Epithelial cell of prostate (primary cell): ENCODE measurements at places on chromosomes 5 and 9.

GRCh38 chr5:6373081-6373846 is 5.1 kb downstream of the MED10 start:
- DNase-seq: no peak

DNA sequence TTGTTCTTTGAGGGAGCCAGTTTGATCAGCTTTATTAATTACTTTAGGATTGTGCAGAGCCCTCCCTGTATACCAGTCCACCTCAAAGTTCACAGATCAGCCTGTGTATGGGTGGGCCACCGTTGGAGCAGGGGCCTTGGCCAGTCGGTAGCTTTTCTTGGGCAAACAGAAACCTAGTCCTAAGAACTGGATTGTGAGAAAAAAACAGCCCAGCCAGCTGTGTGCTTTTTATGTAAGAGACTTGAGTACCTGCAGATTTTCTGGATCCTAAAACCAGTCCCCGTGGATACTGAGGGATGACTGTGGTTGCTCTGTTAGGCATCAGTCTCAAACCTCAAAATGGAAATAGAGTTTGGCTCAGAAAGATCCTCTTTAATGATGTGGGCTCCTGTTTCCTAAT is 24.8 kb upstream of the ROPN1L start:
- DNase-seq: no peak

- no peak for DNase-seq
These were observed 301.8 kb upstream of the TRPC7 start for GRCh38 chr5:136666970-136667620.

GRCh38 chr5:92979716-92980115 is 601.3 kb downstream of the NR2F1-AS1 start:
- no peak for DNase-seq

GRCh38 chr5:1827886-1828397 is 26.7 kb downstream of the NDUFS6 start:
- DNase-seq: no peak

- DNase-seq: no peak
These were observed 15.2 kb downstream of the TMEM171 start for GRCh38 chr5:73135429-73136054.

DNA sequence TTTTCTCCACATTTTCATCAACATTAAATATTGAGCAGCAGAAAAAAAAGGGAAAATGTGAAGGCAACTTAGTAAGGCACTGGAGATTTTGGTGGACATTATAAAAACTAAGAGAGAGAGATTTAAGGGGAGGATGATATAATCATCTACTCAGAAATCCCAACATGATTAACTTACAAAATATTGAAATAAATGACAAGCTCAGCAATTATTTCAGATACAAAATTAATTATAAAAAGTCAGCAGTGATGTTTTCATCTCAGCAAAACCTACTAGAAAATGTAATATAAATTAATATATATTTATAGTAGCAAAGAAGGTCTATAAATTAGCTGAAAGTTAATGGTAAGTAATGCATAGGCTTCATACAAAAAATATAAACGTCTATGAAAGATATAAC is 30.8 kb upstream of the PRDM9 start:
- no peak for DNase-seq

GRCh38 chr9:69945671-69946141 is 97.9 kb upstream of the MAMDC2 start:
- no peak for DNase-seq

GRCh38 chr5:66333192-66333591 is 189.1 kb downstream of the SREK1 start:
- DNase-seq: no peak

DNA sequence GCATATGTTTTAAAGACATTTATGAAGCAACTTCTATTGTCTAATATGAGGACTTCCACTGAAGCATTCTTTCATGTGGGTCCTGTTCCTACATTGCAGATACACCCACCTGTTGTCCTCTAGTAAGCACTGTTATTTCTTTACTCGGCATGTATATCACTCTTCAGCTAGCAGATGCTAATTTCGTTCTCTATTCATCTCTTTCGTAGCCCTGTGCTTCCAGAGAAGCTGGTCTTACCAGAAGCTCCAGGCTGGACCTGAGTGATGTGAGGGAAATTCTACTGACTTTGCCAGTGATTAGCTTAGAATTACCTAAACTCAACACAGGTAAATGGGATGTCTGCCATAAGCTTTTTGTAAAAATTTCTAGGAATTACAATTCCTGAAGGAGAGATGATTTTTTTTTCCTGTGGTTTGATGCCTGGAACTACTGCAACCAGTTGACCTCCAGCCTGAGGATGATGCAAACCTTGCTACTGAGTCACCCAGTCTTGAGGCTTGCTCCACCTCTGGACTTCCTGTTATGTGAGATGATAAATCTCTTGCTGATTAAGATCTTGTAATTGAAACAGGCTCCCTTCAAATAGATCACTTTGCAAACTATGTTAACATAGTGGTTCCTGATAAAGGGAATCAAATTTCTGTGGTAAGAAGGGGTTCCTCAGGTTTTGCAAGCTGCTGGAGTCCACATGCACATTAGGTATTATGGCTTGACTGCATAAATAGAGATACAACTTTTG is 52.2 kb upstream of the SPINK5 start:
- peak; percentile 89 for DNase-seq

DNA sequence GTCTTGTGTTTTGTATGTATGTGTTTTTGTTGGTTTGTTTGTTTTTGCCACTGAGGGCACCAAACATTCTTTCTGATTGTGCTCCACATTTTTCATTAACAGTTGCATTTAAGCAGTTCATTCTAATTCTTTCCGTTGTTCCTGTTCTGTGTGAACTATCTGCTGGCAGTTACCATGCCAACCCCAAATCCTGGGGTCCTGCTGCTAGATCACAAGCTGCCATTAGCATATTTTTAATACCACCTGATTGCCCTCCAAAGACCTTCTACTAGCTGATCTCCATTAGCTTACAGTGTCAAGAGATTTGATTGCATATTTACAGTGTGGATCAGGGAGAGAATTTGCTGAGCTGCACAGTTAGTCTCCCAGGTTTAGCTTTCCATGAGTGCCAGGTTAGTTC is 40.6 kb upstream of the STARD4 start:
- no peak for DNase-seq

- no peak for DNase-seq
These were observed 12.2 kb upstream of the CLPTM1L start for GRCh38 chr5:1356873-1357787.

DNA sequence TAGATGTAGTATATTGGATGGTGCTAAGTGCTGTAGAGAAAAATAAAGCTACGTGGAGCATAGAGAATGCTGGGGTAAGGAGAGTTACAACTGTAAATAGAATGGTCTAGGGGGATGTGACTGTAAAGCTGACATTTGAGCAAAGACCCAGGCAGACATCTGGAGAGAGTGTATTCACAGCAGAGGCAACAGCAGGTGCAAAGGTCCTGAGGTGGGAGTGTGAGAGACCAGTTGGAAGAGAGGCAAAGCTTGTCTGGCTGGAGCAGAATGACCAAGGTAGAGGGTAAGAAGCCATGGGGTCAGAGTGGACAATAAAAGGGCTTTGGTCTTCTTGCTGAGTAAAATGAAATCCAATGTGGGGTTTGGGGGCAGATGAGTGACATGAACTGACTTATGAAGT is 92.9 kb upstream of the IQGAP2 start:
- DNase-seq: no peak

DNA sequence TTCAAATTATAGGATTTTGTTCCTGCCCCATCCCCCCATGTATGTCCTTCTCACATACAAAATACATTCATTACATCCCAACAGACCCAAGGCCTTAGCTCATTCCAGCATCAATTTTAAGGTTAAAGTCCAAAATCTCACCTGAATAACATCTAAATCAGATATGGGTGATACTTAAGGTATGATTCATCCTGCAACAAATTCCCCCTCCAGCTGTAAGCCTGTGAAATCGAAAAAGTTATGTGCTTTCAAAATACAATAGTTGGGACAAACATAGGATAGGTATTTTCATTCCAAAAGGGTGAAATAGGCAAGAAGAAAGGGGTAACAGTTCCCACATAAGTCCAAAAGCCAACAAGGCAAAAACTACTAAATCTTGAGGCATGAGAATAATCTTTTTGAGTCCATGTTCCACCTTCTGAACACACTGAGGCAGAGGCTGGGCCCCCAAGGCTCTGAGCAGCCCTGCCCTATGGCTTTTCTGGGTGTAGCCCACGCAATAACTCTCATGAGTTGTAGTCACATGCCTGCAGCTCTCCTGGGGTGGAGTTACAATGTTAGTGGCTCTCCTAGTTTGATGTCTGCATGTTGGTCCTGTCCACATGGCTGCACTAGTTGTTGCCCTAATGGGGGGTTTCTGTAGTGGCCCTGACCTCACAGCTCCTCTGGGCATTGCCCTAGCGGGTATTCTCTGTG is 243.9 kb upstream of the SMARCA2 start:
- DNase-seq: no peak

- DNase-seq: no peak
These were observed 184.3 kb upstream of the IRX1 start for GRCh38 chr5:3411363-3411762.

- DNase-seq: no peak
These were observed 20.3 kb upstream of the RIC1 start for GRCh38 chr9:5608298-5609225.

GRCh38 chr9:137349471-137350033 is 47.5 kb upstream of the NRARP start:
- DNase-seq: no peak

GRCh38 chr5:150270541-150271295 is 18.9 kb downstream of the CAMK2A start:
- no peak for DNase-seq

DNA sequence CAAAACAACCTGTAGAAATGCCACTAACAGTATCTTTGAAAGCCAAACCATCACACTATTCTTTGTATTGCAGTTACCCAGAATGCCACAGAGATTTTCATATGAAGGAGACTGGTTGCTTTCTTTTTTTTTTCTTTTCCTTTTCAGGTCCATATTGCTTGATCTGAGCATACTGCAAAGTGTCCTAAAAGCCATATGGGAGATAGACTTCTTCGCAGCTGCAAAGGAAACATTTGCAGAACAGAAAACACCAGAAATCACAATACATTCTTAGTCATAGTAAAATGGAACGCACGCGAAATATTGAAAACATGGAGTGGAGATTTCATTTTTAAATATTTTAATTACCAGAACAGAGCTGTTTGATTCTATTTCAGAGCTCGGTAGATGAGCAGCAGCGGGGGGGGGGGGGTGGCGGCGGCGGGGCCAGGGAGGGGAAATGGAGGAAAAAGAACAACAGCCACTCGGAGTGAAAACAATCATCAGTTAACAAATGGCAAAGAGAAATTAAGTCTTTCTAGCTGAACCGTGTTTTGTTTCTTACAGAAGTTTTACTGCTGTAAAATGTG is 284.1 kb downstream of the NFIB start:
- DNase-seq: no peak

DNA sequence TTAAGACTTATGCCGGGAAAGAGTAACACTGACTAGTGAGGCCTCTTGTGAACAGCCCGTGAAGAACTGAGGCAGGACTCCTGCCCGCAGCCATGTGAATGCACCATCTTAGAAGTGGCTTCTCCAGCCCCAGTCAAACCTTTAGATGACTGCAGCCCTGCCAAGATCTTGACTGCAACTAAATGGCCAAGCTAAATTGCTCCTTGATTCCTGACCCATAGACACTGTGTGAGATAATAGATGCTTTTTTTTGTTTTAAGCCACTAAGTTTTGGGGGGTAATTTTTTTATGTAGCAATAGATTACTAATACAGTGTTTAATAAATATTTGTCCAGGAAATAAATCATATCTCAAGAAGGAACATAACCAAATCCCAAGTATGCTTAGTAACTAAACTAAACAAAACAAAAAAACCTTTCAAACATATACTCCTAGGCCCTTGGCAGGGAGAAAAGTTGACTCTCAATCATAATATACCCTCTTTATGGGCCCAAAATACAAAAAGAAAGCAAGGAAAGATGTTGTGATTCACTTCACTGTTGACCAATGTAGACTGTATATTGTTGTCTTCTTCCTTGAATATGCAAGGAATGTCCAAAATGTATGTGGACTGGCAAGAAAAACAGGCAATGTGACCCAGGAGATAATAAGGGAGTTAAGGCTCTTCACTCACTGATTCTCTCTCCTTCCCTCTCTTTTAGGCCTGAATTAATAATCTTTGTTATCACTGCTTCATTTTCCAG is 79.7 kb upstream of the ZNF366 start:
- no peak for DNase-seq

- DNase-seq: no peak
These were observed 117.4 kb downstream of the MLLT3 start for GRCh38 chr9:20504930-20505329.

- DNase-seq: no peak
These were observed 179.0 kb upstream of the PPP1R26 start for GRCh38 chr9:135300346-135301141.

DNA sequence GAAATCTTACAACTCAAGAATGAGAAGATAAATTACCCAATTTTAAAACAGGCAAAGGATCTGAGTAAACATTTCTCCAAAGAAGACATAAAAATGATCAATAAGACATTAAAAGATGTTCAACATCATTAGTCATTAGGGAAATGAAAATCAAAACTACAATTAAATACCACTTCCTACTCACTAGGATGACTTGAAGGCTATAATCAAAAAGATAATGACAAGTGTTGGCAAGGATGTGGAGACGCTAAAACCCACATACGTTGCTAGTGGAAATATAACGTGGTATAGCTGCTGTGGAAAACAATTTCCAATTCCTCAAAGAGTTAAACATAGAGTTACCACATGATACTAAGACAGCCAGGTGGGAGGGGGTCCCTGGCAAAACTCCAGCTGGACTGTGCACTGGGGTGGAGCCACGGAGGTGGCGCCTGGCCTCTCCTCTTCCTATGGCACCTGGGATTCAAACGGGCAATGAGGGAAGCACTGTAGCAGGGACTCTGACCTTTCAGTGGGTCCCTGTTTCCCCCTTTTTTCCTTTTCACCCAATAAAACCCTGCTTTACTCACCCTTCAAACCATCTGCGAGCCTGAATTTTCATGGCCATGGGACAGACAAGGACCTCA is 5.9 kb downstream of the ARSB start:
- no peak for DNase-seq

- no peak for DNase-seq
These were observed 690.3 kb upstream of the DMAC1 start for GRCh38 chr9:8489835-8490234.

DNA sequence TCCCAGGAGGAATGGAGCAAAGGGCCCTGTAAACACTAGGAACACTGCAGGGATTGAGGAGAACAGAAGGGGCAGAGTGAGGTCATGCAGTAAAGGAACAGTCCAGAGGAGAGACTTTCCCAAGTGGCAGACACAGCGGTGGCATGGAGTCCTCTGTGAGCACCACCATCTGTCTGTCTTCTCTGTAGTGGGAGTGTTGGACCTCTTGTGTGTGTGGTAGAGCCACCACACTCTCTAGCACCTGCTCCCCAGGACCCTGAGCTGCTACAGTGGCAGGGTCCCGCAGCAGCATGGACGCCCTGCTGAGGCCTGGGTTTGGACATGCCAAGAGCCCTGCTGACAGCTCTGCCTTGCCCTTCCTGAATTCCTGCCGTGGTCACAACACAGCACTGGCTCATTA is 75.7 kb upstream of the LARP1 start:
- DNase-seq: no peak

GRCh38 chr9:90204128-90204831 is 438.3 kb downstream of the DIRAS2 start:
- no peak for DNase-seq
